ENCODE measurements at places on chromosomes 7 and 10. TPM values are rescaled to one million over a fixed set of nuclear protein-coding genes. Genes with fewer than 3 reads are reported as not detected.

GRCh38 chr7:71145906-71146901 lies 14.3 kb downstream of the GALNT17 start:
- no peak for DNase-seq
- H3K27me3 ChIP-seq, result peaks cover 20% of the 10 kb centered on the region
- no peak overlapping the region for H3K27ac ChIP-seq
- no peaks in the 10 kb centered on the region for H3K4me1 ChIP-seq
- no peaks in the 10 kb centered on the region for H3K36me3 ChIP-seq
- no peak overlapping the region for H3K4me3 ChIP-seq

DNA sequence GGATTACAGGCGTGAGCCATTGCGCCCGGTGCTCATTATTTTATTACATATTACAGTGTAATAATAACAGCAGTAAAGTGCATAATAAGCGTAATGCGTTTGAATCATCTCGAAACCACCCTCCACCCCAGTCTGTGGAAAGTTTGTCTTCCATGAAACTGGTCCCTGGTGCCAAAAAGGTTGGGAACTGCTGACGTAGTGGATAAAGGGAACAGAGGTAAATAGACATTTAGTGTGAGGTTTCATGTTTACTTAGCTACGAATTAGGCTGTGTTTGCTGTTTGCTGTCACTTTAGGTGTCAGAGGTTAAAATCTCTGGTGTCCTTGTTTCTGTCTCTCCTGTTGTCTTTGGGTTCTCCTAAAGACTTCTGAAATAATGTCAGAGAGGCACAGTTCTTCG lies 60.3 kb upstream of the SLC39A12 start:
- no peaks in the 10 kb centered on the region for H3K36me3 ChIP-seq
- no peak overlapping the region for H3K27ac ChIP-seq
- H3K27me3 ChIP-seq, result peaks cover 13% of the 10 kb centered on the region

DNA sequence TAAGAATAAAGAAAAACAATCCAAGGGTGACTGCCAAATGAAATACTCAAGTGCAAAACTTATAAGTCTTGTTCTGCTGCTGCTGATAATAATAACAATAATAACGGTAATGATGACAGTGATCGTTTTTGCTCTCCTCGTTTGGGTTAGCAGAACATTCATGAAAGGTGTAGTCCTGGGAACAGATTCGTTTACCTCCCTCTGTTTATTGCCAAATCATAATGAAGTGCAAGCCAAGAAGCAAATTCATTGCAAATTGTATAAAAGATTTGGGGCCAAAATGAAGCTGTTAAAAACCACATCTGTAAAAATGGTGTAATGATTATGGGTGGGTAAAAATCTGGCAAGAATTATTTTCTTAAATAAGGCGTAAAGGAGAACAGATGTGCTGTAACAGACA lies 587.2 kb upstream of the MKI67 start:
- no peak overlapping the region for H3K27ac ChIP-seq
- DNase-seq, result no peak
- no peaks in the 10 kb centered on the region for H3K4me1 ChIP-seq
- no peaks in the 10 kb centered on the region for H3K36me3 ChIP-seq
- H3K4me3 ChIP-seq, result no peak overlapping the region

- 0 out of 2 replicates have a peak, but pooled peaks cover 4% of the 10 kb centered on the region for H3K4me1 ChIP-seq
- H3K36me3 ChIP-seq, result no peaks in the 10 kb centered on the region
- DNase-seq, result no peak
- H3K27ac ChIP-seq, result no peak overlapping the region
- no peak overlapping the region for H3K4me3 ChIP-seq
- peaks cover 8% of the 10 kb centered on the region for H3K27me3 ChIP-seq
Observed at GRCh38 chr10:13092291-13093102, 7.5 kb upstream of the OPTN start.

DNA sequence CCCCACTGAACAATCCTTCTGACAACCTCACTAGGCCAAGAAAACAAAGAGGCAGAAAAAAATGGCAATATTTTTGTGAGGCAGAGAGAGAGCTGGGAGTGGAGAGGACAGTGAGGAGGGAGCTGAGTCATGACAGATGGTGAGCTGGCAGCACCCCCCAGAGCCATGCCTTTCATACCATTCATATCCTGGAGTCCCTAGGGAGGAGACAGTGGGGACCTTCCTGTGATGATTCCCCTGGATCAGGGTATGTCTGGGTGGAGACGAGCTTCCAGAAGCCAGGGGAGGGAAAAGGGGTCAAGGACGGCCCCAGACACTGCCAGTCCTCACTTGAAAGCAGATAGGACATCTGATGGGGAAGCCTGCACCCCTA lies 160.5 kb downstream of the ADAM12 start:
- H3K27ac ChIP-seq, result no peak overlapping the region
- no peaks in the 10 kb centered on the region for H3K36me3 ChIP-seq
- H3K4me3 ChIP-seq, result no peak overlapping the region
- no peak for DNase-seq

GRCh38 chr7:18541181-18541870 lies 45.8 kb downstream of the HDAC9 start:
- H3K27me3 ChIP-seq, result no peaks in the 10 kb centered on the region
- no peak overlapping the region for H3K27ac ChIP-seq
- H3K4me1 ChIP-seq, result no peaks in the 10 kb centered on the region

DNA sequence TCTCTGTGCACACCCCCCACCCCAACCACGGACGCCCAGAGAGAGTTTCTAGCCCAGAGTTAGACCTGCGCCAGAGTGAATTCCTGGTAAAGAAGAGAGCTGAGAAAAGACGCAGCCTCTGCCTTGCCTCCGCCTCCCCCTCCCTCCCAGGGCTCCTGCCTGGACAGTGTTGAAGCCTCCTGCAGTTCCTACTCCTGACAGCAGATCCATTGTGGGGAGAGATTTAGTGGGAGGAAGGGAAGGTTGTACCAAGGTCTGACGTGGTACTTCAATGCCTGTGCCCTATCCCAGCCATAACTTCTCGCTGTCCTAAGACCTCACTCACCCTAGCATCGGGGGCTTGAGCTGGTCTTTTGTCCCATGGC lies 952 bp downstream of the SRRM3 start:
- H3K4me1 ChIP-seq, result peaks cover 11% of the 10 kb centered on the region
- H3K27me3 ChIP-seq, result peaks cover 17% of the 10 kb centered on the region
- no peaks in the 10 kb centered on the region for H3K36me3 ChIP-seq
- no peak overlapping the region for H3K27ac ChIP-seq

- H3K4me3 ChIP-seq, result no peak overlapping the region
- DNase-seq, result no peak
- H3K27me3 ChIP-seq, result no peaks in the 10 kb centered on the region
- H3K27ac ChIP-seq, result no peak overlapping the region
Observed at GRCh38 chr7:80977751-80978150, 58.9 kb upstream of the SEMA3C start.

DNA sequence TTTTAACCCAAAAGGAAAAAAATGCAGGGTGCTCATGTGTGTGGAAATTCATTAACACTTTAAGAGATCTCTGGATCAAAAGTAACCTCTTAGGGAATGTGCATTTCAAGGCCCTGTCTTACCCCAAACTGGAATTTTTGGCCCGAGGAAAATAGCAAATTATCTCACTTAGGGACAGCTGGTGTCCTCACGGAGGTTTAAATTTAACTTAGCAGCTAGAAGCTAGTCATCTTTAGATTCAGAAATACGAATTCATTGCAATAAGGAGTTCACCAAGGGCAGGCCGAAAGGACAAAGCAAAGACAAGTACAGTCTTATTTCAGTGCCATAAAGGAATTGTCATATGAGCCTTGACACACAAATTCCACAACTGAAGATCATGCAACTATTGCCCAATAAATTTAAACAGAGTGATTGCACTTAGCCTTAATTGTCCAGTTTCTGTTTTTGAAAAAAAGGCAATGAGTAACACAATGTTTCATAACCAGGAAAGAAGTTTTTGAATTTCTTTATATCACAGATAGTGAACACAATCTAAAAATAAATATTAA lies 22.4 kb upstream of the SEMA3C start:
- H3K4me1 ChIP-seq, result no peaks in the 10 kb centered on the region
- H3K36me3 ChIP-seq, result no peaks in the 10 kb centered on the region
- DNase-seq, result no peak
- no peaks in the 10 kb centered on the region for H3K27me3 ChIP-seq
- H3K27ac ChIP-seq, result no peak overlapping the region
- H3K4me3 ChIP-seq, result no peak overlapping the region

DNA sequence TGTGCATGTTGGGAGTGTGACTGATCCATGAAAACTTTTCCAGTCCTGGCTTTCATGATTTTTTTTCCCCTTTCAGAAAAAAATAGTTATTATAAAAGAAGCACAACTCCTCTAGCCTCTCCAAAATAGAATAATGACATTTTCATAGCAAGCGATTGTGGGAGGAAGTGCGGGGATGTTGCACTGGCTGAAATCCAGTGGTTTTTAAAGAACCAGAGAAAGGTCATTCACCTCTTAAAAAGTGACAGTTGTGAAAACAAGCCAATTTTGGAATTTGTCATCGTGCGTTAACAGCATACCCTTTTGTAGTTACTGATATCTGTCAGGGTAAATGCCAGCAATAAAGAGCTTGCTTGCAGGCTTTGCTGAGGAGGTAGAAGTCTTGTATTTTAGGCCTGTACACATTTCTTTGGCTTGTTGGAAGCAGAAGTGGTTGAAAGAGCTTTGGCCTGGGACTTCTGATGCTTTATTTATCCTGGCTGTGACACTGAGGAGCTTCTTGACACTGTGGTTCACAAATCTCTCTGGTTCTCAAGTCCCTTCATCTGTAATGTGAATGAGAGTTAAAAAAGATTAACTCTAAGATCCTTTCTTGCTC lies 545.9 kb downstream of the REEP3 start:
- no peaks in the 10 kb centered on the region for H3K27me3 ChIP-seq
- H3K27ac ChIP-seq, result no peak overlapping the region
- no peaks in the 10 kb centered on the region for H3K36me3 ChIP-seq
- H3K4me3 ChIP-seq, result no peak overlapping the region
- H3K4me1 ChIP-seq, result no peaks in the 10 kb centered on the region

GRCh38 chr7:44979481-44980392 lies 922 bp upstream of the MYO1G start:
- H3K4me1 ChIP-seq, result peaks cover 40% of the 10 kb centered on the region
- peaks cover 47% of the 10 kb centered on the region for H3K36me3 ChIP-seq
- no peak for DNase-seq
- peak overlapping the region; percentile 24 for H3K27ac ChIP-seq
- no peaks in the 10 kb centered on the region for H3K27me3 ChIP-seq
- no peak overlapping the region for H3K4me3 ChIP-seq

DNA sequence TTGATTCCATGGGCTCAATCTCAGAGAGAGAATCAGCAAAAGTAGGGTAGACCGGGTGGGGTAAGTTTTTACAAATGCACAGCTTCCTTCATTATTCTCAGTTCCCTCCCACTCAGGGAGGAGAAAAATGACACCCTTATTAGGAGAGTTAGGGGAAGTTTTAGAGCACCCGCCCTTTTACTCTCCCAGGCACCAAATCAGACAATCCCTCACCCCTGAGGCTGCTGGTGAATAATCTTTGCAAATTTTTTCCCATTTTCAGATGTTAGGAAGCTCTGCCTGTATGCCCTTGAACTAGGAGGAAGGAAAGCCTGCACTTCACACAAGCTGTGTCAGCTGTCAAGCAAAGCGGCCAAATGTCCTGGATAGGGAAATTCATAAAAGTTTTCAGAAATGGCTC lies 834.9 kb downstream of the GRID1 start:
- H3K27me3 ChIP-seq, result no peaks in the 10 kb centered on the region
- H3K36me3 ChIP-seq, result no peaks in the 10 kb centered on the region
- H3K4me1 ChIP-seq, result no peaks in the 10 kb centered on the region
- no peak overlapping the region for H3K27ac ChIP-seq

- H3K27me3 ChIP-seq, result no peaks in the 10 kb centered on the region
- H3K4me1 ChIP-seq, result no peaks in the 10 kb centered on the region
- no peak for DNase-seq
Observed at GRCh38 chr10:18606051-18606695, 45.2 kb downstream of the NSUN6 start.

GRCh38 chr7:93036807-93037206 lies 81.0 kb downstream of the SAMD9 start:
- no peaks in the 10 kb centered on the region for H3K36me3 ChIP-seq
- H3K4me3 ChIP-seq, result no peak overlapping the region
- DNase-seq, result no peak
- H3K27ac ChIP-seq, result no peak overlapping the region
- no peaks in the 10 kb centered on the region for H3K4me1 ChIP-seq

DNA sequence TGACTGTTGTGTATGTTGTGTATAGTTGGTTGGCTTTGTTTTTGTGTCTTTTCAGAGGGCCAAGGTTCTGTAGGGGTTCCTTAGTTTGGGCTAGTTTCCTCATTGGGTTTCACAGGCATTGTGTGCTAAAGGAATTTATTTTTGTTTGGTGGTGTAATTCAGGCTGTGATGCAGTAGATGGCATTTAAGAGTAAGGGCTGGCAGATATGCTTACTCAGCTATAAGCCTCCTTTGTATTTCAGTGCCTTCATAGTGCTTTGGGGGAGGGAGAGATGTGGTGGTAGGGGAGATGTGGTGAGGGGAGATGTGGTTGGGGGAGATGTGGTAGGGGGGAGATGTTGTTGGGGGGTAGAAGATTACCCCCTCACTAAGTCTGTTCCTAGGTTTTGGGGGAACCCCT lies 91.7 kb downstream of the SLC25A40 start:
- H3K36me3 ChIP-seq, result no peaks in the 10 kb centered on the region
- H3K4me1 ChIP-seq, result no peaks in the 10 kb centered on the region
- H3K4me3 ChIP-seq, result no peak overlapping the region
- no peak for DNase-seq
- H3K27ac ChIP-seq, result no peak overlapping the region

- H3K4me3 ChIP-seq, result no peak overlapping the region
- H3K27ac ChIP-seq, result no peak overlapping the region
- no peaks in the 10 kb centered on the region for H3K4me1 ChIP-seq
- H3K36me3 ChIP-seq, result no peaks in the 10 kb centered on the region
- no peak for DNase-seq
Observed at GRCh38 chr7:12066004-12066403, 145.1 kb upstream of the TMEM106B start.

DNA sequence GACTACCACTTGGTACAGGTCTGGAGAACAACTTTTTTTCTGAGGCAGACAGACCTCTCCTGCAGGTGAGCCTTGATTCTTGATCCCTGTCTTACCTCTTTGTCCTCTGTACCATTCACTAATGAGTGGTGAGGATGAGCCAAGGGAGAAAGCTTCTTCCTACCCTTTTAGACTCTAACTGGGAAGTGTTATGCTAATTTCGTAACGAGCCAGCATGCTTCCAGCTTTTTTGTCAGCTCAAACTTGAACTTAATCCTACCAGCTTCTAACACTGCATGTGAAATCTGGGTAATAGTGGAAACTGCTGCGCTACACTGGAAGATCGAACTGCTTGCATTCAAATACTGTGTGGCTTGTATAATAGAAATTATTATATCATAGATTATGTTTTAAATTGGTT lies 87.0 kb downstream of the NEUROD6 start:
- no peak for DNase-seq
- H3K4me1 ChIP-seq, result no peaks in the 10 kb centered on the region
- no peaks in the 10 kb centered on the region for H3K36me3 ChIP-seq
- 0 out of 2 replicates have a peak, but pooled peaks cover 4% of the 10 kb centered on the region for H3K27me3 ChIP-seq
- no peak overlapping the region for H3K27ac ChIP-seq

Gene CFTR
- 0.07 TPM for total RNA-seq

Gene ELMO1
- 5.5 TPM for total RNA-seq

Gene CYP3A7
- not detected for total RNA-seq

Gene SLC16A12
- 0.04 TPM for total RNA-seq

Gene CCDC186
- total RNA-seq, result 3.3 TPM

Gene GNGT1
- total RNA-seq, result 0.83 TPM

Gene HMX3
- 43.5 TPM for total RNA-seq

Gene TDRD1
- not detected for total RNA-seq

Gene IMMP2L
- 45.2 TPM for total RNA-seq

Gene LRRC18
- total RNA-seq, result not detected
